ENCODE measurements at places on chromosomes 11 and 22. TPM values are rescaled to one million over a fixed set of nuclear protein-coding genes. Genes with fewer than 3 reads are reported as not detected.

The CHRNA10 gene
- polyA plus RNA-seq: 2.4 TPM

- H3K4me3 ChIP-seq: no peak overlapping the region
- no peaks in the 10 kb centered on the region for H3K4me1 ChIP-seq
- H3K27me3 ChIP-seq: peaks cover 10% of the 10 kb centered on the region
- no peak overlapping the region for H3K27ac ChIP-seq
- no peaks in the 10 kb centered on the region for H3K36me3 ChIP-seq
Measured at GRCh38 chr11:1043563-1044096, 7.1 kb upstream of the MUC6 start.

- no peak overlapping the region for H3K4me3 ChIP-seq
- no peak for DNase-seq
- H3K27ac ChIP-seq: no peak overlapping the region
- H3K27me3 ChIP-seq: no peaks in the 10 kb centered on the region
Measured at GRCh38 chr11:8863838-8864237, 47.2 kb upstream of the AKIP1 start.

DNA sequence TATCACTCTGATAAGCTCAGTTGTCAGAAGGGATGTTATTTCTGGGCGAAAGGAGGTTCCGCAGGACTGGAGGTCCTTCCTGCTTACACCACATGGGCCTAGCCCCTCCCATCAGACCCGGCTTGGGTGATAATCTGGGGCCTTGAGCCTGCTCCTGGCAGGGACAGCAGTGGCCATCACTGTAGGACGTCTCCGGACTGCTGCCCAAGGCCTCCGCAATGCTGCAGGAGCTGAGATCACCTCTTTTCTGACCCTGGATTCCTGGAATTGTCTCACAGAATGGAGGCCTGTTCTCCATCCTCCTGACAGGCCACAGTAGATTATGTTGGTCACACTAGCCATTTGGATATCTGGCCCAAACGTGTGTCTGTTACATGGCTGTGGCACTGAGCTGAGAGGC lies 9.2 kb upstream of the BIK start:
- no peak overlapping the region for H3K27ac ChIP-seq
- no peaks in the 10 kb centered on the region for H3K36me3 ChIP-seq
- peaks cover 2% of the 10 kb centered on the region for H3K27me3 ChIP-seq

The CDC45 gene
- polyA plus RNA-seq: 10.9 TPM

The VSTM5 gene
- 0.16 TPM for polyA plus RNA-seq
